ENCODE measurements at places on chromosomes 16 and 17.

DNA sequence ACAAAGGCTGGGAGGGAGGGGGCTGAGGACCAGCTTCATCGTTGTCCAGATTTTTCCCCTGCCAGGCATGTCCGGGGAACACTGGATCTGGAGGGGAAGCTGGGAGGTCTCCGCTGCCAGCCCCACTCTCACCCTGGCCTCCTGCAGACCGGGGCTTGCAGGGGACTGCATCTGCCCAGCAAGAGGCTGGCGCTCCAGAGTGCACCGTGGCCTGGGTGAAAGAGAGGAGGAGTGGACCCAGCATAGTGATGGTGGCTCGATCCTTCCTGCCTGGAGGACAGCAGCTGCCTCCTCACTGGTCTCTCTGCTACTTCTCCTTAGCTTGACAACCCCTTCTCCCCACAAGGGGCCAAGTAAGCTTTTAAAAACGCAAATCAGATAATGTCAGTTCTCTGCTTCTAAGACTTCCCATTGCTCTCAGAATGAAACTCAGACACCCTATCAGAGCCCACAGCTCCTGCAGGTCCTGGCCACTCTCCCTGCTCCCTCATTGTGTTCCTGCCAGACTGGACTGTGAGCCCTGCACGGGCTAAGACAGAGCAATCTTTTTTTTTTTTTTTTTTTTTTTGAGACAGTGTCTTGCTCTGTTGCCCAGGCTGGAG is 15.0 kb downstream of the CPNE2 start:
- no peak for DNase-seq

- DNase-seq, result peak; percentile 57
These were observed 1.1 kb upstream of the ACE start for GRCh38 chr17:63475491-63476412.

DNA sequence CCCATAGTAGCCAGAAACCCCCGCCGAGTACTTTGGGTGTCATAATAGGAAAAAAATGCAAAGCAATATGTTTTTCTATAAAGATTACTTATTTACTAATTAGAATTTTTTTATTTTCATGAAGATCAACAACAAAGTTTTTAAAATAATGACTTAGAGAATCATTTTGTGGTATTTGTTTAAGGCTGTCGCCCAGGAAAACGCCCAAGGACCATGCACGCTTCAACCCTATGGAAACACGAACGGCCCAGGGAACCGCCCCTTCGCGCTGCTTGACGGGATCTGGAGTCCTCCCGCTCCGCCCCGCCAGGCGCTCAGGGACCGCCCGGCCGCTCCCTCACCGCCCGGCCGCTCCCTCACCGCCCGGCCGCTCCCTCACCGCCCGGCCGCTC is 408 bp upstream of the KPNA2 start:
- DNase-seq, result no peak

GRCh38 chr16:57384248-57385070 is 12.2 kb downstream of the CX3CL1 start:
- no peak for DNase-seq

- no peak for DNase-seq
These were observed 228.6 kb downstream of the ZFHX3 start for GRCh38 chr16:72819345-72819744.

DNA sequence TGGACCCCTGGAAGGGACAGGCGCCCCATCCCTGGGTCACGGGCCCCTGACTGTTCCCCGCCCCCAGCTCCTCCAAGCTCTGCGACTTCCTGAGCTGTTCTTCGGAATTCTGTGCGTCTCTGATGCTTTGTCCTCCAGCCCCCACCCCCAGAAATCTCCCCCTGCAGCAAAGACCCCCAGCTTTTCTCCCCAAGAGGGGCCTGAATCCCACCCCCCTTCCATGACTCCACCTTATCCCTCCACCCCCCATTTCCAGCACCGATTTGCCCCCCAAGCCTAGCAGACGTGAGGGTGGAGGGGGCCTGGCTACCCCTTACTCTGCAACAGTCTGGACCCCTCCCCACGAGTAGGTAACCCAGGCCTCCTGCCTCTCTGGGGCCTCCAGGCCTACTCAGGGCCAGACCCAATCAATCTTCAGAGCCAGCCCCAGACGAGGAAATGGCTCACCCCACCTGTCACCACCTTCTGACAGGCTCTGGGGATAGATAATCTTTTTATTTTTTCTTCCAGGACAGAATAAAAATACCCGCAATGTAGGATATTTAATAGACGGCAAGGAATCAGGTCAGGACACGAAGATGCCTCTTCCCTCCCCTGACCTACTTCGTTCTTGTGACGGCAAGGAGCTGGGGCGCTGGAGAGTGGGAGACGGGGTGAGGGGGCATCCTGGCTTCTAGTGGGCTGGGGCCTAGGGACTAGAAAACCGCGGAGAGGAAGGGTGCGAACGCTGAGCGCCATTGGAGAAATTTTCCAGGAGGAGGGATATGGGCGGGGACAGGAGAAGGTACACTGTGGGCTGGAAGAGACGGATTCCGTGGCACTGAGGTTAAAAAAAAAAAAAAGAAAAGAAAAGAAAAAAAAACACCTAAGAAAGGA is 744 bp upstream of the PLXDC1 start:
- no peak for DNase-seq

DNA sequence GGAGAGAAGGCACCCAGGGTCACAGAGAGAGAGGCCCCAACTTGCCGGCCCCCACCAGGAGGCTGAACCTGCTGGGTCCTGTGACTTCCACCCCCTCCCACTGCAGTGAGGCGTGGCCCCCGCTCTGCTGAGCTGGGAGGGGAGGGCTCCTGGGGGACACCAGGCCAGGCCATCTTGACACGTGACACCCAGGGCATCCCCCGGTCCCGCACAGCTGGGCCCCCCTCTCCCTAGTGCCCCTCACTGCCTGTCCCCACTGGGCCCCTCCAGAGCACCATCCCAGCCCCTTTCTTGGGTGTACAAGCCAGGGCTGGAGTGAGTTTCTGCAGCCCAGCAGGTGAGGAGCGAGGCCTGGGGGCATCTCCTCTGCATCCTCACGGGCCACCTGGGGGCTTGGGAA is 12.4 kb downstream of the UBALD1 start:
- no peak for DNase-seq
